GM12864 (cell line): ENCODE measurements at places on chromosomes 3 and 15.

GRCh38 chr15:88513195-88513594 lies 33.3 kb downstream of the DET1 start:
- DNase-seq, result no peak

- DNase-seq, result no peak
These were observed 458.1 kb upstream of the NR2F2 start for GRCh38 chr15:95872366-95872771.

DNA sequence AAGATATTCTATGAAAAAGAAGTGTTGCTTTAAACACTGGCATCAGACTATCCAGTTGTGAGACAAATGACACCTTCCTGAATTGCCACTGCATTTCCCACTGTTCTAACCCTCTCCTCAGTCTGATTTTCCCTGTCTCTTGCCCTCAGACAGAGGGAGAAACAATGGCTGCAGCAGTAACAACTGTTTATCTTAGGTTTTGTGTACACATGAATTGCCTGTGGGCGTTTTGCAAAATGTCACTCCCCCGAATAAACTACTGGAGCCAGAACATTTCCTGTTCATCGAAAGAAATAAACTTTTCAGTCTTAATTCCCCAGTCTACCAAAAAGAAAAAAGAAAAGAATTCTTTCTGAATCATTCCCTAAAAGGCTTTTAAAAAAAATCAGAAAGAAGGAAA lies 155.1 kb downstream of the MAGI1 start:
- DNase-seq, result no peak

DNA sequence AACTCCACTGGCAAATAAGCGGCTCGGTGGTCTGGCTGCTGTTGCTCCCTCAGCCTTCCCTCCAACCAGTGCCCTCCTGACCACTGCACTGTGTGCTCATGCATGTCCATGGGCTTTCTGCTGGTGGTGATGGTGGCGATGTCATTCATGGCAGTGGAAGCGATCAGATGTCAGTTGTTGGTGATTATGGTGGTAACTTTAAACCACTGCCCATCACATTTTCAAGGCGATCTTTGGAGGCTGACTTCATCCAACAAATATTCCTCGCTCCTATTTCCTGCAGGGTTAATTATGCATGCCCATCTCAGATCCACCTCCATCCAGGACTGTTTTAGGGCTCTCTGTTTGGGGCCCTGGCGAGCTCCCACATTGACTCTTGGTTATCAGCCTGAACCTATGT lies 13.4 kb upstream of the HCN4 start:
- DNase-seq, result no peak

- DNase-seq, result no peak
These were observed 32.1 kb downstream of the PLCL2 start for GRCh38 chr3:16916840-16917239.

GRCh38 chr3:148943506-148944205 lies 47.7 kb upstream of the GYG1 start:
- peak; percentile 41 for DNase-seq

DNA sequence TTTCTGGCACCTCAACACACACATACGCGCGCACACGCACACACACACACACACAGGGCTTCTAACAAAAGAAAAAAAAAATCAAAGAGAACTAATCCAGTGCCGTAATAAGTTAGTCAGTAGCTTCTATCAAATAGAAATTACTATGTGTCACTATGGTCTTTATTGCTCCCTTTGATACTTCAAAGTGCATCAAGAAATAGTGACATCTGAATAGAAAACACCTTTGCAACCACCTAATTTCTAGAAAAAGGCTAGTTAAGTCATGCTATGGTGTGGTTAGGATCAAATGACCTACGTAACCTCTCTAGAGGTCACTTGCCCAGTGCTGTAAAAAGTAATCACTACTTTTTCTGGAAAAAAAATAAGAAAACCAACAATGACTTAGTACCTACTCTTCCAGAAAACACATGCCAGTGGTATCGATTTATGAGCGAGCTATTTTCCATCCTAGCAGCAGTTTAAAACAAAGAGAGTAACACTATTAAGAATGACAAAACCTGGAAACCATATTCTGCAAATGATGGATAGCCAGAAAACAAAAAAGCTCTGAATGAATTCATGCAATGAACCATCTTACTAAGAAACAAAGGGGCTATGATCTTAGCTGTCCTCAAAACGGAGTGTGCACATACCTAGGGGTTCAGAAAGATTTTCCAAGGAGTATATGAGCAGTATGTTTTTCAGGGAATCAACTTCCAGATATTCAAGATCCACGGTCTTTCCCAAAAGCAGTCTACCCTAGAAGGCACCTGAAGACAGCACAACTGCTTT lies 6.8 kb downstream of the AVEN start:
- no peak for DNase-seq

GRCh38 chr3:50370594-50370993 lies 11.3 kb upstream of the TMEM115 start:
- no peak for DNase-seq

GRCh38 chr3:57130571-57131209 lies 34.5 kb downstream of the IL17RD start:
- no peak for DNase-seq

DNA sequence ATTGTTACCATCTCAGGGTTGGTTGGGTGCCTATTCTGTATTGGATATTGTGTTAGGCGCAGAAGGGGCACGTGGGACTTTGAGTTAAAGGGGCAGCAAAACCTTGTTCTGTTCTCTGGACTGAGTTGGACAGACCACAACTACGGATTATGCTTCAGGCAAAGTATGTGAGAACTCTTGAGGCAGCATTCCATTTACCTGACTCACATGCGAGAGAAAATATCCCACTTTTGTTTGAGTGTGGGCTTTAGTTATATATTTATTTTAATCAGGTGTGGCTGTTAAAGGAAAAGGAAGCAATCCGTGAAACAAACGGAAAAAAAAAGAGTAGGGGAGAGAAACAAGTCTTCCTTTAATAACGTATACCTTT lies 627 bp upstream of the PLS1 start:
- no peak for DNase-seq

DNA sequence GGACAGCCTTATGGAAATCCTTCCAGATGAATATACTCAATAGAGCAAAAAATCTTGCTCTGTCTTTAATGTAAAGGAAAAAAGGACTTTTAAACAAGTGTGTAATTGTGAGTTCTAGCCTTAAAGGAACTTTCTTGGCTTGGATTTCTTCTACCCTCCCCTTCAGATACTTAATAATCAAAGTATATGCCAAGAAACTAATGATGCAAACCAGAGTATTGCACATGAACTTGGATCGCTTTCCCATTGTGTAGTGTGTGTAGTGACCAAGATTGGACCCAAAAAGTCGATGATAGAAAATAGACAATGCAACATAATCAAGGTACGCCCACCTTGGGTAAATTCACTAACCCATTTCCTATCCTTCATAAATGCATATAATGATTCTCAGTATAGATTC lies 123.8 kb downstream of the TIGIT start:
- no peak for DNase-seq

DNA sequence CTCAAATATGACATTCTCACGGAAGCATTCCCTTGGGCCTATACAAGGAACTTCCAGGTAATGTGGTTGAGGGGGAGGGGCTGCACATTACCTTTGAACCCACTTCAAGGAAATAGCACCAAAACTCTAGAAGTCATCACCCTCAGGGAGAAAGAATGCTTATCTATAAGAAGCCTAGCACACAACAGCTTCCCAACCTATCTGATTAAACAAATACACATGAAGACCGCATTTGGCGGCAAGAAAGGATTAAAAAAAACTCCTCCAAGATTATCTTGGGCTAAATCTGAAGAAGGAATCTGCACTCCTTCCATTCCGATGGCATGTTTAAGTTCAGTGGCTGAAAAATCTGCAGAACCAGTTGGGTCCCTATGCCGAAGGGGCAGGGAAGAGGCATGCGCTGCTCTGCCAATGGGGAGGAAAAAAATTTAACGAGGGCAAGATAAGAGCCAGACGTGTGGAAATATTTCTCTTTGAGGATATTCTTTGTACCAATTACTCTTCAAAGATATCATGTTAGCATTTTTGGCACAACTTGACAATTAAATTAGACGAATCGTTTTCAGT lies 82.0 kb upstream of the WNT5A start:
- no peak for DNase-seq

DNA sequence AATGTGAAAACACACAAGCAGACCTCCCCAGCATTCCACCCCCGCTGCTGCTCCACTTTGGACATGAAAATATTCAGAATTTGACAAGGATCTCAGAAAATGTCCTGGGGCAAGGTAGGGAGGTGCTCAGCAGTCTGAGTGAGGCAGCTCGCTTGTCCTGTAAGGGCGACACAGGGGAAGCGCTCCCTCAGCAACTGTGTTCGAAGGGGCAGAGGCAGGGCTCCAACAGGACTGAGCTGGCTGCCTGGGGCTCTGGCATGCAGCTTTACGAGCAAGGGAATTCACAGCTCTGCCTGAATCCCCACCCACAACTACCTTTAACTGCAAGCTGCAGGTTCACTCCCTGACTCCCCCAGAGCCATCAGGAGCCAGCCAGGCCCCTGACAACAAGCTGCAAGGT lies 287.0 kb upstream of the LYSMD4 start:
- no peak for DNase-seq

GRCh38 chr3:28042707-28043106 lies 198.7 kb upstream of the CMC1 start:
- DNase-seq, result no peak

DNA sequence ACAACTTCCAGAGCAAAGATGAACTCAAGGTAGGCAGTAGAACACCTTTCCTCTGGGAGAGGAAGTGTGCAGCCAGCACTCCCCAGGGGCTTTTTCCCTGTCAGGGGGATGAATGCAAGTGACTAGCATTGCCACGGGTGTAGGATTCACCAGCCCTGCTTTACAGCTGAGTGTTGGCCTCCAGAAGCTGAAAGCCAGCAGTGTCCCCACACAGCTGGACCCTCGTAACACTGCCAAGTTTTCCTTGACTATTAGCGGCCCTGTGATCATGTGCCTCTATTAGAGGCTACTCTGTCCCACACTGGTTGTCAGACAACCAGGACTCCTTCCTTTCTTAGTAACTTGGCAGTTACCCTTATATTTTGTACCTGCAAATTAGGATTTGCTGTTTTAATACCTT lies 104.9 kb upstream of the MANF start:
- DNase-seq, result no peak

DNA sequence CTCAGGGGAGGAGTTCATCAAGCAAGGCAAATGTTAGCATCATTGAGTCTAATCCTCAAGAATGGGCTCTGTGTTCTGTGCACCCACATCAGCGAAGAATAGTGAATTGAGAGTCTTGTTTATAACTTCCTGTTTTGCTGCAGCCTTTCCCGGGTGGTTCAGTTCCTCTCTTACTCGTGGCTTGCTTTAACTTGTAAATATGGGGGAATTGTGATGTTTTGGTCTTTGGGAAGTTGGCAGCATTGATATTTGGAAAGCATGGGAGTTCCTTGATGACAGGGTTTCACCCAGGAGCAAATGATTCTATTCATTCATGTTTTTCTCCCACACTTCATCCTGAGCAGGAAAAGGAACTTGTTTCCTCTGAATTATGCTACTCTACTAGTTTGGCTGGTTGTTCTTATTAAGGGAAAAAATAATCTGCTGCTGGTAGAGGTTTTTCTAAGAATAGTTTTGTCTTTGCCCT lies 40.4 kb downstream of the GPD1L start:
- no peak for DNase-seq

DNA sequence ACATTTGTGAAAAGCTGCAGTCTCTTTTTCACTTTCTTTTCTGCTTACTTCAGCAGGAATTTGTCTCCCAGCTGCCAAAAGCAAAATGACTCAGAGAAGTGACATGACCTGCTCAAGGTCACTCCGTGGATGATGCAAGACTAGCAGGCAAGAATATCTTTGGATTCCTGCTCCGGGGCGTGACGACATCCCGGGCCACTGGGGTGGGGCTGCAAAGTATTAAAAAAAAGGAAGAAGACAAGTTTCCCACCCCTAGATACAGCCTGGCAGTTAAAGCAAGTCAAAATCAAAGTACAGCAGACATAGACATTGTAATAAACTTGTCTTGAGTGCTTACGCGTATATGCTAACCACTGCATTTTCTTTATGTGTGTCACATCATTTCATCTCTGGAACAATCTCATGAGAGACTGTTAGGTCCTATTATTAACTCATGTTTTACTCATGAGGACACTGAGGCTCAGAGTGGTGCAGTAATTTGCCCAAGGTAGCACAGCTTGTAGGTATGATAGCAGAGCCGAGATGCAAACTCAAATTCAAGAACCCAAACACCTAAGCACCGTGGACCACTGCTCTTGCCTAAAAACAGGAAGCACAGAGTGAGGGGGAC lies 485.2 kb upstream of the PROK2 start:
- DNase-seq, result no peak

GRCh38 chr3:129593230-129593594 lies 13.3 kb downstream of the PLXND1 start:
- no peak for DNase-seq

- no peak for DNase-seq
These were observed 157.8 kb upstream of the ROPN1 start for GRCh38 chr3:124149771-124150170.

DNA sequence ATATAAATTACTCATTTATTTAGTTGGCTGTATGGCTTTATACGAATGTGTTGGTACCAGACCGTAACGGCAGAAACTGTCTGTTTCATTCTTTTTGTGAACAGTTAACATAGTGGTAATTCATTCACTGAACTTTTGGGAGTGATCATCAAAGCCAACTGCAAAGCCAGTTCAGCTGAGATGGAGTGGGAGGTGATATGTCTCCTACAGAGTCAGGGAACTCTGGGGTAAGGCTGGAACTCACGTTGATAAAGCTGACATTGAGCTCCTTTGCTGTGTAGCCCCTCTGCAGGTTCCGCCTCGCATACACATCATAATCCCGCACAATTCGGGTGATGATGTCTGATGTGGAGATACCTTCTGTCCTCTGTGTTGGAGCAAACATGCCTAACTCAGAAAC lies 25.4 kb downstream of the SLC51A start:
- DNase-seq, result no peak

GRCh38 chr3:46892285-46893145 lies 15.0 kb downstream of the PTH1R start:
- DNase-seq, result no peak

- no peak for DNase-seq
These were observed 244.3 kb downstream of the RPLP1 start for GRCh38 chr15:69696946-69697345.

- no peak for DNase-seq
These were observed 93.5 kb downstream of the CHCHD6 start for GRCh38 chr3:126797563-126797962.

DNA sequence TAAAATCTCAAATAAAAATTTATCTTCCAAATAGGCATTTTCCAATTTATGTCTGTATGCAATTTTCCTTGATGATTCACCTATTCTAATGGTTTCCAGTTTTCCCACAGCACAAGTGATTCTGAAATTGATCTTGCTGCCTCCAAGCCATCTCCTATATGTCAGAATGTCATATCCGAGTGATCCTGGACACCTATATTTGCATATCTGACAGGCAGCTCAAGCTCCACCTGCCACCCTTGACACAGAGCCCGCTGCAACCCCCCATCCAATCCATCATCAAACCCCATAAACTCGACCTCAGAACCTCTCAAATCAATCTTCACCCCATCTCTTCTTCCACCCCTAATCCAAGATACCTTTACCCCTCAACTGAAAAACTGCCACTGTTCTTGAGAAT lies 579.5 kb downstream of the EPHB1 start:
- no peak for DNase-seq

- DNase-seq, result no peak
These were observed 205.9 kb upstream of the GBE1 start for GRCh38 chr3:81967393-81967792.
